ENCODE measurements at places on chromosomes 12 and 14.

- DNase-seq: no peak
Measured at GRCh38 chr14:105249182-105250007, 1.1 kb downstream of the BTBD6 start.

DNA sequence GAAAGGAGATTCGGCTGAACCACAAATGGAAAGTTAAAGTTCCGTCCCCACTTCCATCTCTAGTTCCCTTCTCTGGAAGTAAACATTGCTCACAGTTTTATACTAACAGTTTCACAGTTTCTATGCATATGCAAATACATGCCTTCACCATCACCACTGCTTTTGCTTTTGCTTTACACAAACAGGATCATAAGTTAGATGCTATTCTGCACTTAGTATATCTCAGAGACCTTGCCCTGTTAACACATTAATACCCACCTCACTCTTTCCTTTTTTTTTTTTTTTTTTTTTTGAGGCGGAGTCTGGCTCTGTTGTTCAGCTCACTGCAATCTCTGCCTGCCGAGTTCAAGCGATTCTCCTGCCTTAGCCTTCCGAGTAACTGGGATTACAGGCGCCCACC, 890 bp downstream of the TEP1 start:
- DNase-seq: no peak

DNA sequence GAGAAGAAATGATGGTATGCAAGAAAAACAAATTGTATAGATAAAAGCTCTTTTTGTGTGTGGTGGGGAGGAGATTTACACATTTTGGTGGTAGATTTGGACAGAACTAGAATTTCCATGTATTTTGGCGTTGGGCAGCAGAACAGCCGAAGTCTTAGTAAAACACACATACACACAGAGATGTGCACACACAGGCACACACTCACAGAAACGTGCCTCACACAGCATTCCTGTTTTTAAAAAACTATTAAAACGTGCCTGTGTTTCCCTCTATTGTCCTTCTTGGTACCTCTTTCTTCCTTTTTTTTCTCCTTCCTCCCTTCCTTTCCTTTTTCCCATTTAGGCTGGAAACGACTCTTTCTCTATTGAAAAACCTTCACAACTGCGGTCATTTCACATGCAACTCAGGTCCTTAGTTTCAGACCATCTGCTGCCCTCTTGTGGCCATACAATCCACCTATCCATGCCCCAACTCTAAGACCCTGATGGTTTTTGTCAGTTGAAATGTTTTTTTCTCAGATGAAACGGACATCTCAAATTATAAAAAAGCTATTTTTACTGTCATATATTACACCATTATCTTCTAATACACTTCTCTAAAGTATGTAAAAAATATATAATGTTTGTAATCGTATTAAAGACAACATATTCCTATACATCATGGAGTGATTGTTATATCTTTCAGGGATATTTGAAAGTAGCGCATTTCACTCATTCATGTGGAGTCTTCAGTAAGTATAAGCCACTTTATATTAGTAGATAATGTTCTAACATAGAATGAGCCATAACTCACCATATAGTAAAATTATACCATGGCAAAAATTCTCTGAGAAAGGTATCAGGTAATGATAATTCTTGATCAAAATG, 386.7 kb upstream of the NOVA1 start:
- no peak for DNase-seq

DNA sequence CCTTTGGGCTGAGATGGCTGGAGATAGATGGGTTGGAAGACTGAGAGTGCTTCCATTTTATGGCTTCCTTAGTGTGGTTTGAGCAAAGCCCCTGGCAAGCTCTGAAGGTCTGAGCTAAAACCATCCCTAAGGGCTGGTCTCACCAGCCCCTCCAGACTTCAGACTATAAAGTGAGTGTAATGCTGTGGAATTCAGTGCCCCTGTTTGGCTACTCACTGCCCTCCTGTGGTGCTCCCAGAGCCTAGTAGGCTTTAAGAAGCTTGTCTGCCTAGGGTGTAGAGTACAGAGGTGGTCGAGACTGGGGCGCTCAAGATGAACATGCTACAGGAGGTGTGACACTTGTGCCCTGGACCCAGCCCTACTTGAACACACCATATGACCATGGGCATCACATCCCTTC, 246.7 kb upstream of the FKBP4 start:
- DNase-seq: no peak

GRCh38 chr14:95274874-95275273, 44.8 kb downstream of the CLMN start:
- DNase-seq: no peak
